ENCODE measurements at places on chromosomes 3 and 15.

GRCh38 chr3:94009608-94010007 lies 18.8 kb downstream of the STX19 start:
- no peak for DNase-seq

DNA sequence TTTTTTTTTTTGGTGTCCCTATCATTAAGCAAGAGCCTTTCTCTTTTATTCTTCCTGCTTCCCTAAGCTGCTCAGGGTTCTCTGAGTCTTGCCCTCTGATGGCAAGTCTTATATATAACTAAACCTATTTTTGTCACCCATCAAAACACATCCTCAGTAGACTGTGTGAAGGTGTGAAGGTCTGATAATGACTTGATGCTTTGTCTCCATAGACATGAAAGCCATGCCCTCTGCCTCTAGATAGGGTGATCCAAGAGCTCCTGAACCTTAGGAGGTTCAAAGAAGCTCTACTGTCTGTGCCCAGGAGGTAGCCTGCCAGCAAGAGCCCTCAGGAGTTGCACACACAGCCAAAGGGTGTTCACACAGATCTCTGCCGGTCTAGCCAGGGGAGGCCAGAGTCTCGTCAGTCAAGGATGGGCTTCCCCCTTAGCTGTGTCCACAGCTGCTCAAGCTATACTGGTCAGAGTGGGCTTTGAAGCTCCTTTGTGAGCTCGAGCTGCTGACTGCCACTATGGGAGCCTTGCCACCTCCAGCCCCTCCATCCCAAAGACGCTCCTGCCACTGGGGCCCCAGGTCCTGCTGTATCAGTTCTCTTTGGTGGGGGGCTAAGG lies 13.1 kb upstream of the SNX22 start:
- no peak for DNase-seq

- DNase-seq: no peak
These were observed 2.7 kb downstream of the ADAMTS7 start for GRCh38 chr15:78808550-78808949.

DNA sequence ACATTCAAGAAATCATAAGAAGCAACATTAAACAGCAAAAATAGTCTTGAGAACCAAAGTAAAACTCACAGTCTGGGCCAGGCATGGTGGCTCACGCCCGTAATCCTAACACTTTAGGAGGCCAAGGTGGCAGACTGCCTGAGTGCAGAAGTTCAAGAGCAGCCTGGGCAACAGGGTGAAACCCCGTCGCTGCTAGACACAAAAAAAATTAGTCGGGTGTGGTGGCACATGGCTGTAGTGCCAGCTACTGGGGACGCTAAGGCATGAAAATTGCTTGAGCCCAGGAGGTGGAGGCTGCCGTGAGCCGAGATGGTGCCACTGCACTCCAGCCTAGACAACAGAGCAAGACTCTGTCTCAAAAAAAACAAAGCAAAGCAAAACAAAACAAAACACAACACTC lies 117.7 kb upstream of the GOLGA6L6 start:
- no peak for DNase-seq

- no peak for DNase-seq
These were observed 250.6 kb upstream of the LYSMD4 start for GRCh38 chr15:99983886-99984286.

DNA sequence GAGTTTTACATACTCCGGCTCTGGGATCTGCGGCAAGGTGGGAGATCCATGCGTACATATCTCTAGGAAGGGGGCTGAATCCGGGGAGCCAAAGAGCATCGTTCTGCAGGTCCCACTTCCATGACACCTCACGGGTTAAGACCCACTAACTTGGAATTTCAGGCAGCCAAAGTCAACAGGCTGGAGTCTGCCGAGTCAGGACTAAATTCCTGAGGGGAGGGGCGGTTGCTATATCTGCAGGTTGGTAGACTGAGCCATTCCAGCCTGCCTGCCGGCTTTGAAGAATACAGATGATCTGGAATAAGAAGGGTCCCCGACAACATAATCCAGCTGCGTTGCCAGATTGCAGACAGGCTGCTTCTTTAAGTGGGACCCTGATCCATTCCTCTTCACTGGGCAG lies 65.4 kb upstream of the PEX5L start:
- DNase-seq: no peak

DNA sequence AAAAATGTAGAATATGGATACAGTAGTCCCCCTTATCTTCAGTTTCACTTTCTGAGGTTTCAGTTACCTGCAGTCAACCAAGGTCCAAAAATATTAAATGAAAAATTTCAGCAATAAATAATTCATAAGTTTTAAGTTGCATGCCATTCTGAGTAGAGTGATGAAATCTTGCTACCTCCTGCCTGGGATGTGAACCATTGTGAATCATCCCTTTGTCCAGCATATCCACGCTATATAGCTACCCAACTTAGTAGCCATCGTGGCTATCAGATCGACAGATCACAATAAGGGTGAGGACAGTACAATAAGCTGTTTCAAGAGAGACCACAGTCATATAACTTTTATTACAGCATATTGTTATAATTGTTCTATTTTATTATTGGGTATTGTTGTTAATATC lies 1.2 kb upstream of the LARS2 start:
- DNase-seq: no peak

DNA sequence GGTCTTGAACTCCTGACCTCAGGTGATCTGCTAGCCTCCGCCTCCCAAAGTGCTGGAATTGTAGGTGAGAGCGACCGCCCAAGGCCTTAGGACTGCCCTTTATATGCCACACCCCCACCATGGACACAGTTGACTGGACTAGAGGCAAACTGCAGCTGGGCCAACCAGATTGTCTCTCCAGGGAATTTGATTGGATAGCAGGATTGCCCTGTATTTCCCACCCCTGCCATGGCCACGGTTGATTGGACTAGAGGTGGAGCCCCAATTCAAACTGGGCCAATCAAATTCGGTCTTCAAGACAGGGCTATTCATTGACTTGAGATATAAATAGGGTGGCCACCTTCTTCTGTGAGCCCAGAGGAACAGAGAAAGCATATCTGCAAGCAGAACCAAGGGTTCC lies 6.9 kb upstream of the CLPX start:
- no peak for DNase-seq

- DNase-seq: peak; percentile 33
These were observed 91.6 kb downstream of the FOXB1 start for GRCh38 chr15:60095711-60096110.

DNA sequence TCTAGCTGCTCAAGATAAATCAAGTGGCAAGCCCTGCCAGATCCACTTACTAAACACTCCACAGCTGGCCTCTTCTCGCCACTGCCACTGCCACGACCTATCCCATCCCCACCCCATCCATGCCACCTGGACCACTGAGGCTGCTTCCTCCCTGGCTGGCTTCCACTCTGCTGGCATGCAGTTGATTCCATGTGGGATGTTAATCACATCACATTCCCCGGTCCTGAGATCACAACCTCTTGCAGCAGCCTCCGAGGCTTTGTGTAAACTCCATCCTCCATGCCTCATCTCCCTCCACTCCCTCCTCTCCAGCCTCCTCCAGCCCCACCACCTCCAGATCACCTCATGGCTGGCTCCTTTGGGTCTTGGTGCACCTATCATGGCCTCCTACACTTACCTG lies 7.7 kb downstream of the NCKIPSD start:
- no peak for DNase-seq

DNA sequence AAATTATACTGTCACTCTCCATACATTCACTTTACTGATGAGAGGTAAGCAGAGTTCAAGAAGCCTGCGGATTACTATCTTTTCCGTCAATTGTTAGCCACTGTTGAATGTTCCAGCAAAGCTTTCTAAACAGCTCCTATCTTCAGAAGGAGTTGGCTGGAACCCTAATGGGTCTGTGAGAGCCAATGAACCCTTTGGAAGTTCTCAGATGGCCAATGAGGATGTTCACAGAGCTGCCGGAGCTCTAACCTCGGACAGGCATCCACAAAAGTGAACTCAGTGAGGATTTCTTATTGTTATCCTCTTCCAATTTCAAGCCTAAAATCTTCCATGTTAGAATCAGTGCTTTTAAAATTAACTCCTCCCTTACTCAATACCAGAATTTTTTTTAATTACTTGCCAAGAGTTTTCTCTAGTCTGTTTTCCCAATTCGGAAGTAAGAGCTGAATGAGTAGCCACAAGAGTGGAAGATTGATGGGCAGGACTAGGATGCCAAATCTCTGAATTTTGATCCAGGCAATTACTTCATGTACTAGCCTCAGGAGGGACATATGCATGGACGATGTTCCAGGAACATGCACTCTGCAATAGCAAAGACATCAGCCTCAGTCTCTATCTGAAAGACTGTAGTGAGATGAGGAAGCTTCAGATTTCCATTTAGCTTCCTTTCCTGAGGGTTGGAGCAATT lies 78.1 kb downstream of the AGBL1 start:
- no peak for DNase-seq

DNA sequence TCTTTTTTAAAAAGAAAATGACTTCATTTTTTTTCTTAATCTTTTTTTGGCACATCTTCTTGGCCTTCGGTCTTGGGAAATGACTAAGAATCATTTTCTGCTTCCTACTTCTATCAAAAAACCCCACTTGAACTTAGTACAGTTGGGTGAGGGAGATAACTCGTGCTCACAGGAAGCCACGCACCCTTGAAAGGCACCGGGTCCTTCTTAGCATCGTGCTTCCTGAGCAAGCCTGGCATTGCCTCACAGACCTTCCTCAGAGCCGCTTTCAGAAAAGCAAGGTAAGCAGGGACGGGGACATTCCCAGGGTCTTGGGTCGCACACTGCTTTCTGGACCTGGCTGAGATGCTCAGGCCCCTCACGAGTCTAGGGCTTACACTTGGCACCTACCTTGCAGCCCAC lies at the start of gene CCR4:
Gene CCR4, plus strand, starts transcription at position 235 of the 402 bp plus-strand sequence. CDS start 1,779 bp downstream, outside the sequence.
- no peak for DNase-seq

GRCh38 chr3:143380449-143380848 lies 260.9 kb downstream of the CHST2 start:
- no peak for DNase-seq

GRCh38 chr15:44711743-44712345 lies 527 bp downstream of the B2M start:
- DNase-seq: no peak

DNA sequence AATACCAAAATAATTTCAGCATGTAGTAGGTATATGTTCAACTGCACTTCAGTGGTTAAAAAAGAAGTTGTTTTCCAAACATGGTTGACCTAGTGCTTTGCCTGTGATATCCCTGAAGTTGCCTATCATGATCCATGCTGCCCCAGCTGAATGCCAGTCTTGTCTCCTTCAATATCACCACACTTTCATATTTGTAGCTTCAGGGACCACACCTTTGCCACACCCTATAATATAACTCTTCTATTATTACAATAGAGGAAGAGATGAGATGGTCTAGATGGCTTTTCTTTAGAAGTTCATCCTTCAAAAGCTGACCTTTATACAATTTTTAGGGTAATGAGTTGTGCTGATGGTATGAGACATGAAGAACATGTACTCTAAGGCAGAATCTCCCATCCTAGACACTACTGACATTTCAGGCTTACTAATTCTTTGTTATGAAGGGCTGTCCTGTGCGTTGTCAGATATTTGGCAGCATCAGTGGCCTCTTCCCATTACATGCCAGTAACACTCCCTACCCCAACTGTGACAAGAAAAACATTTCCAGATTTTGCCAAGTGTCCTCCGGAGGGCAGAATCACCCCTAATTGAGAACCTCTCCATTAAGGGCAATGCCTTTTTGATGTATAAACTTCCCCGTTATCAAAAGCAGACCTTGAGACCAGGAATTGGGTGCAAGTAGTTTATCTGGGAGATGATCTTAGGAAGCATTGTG lies 76.2 kb upstream of the PLCL2 start:
- DNase-seq: no peak

DNA sequence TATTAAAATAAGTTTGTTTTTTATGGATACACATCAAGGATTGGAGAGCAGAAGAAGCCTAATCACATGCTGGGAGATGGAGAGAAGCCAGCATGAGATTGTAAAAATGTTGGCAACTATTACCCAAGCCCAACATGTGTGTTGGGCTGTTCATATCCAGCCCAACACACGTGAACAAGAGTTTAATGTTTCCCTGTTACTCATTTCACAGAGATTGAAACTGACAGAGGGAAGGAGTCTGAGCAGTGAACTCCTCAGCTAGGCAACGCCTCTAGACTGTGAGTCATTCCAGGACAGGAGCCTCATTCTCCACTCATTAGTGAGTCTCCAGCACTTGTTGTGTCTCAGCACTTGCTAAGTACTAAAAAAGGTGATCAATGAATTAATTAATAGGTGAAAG lies 43.2 kb upstream of the CMSS1 start:
- peak; percentile 71 for DNase-seq

- DNase-seq: no peak
These were observed 94.6 kb downstream of the FILIP1L start for GRCh38 chr3:100019719-100020118.

DNA sequence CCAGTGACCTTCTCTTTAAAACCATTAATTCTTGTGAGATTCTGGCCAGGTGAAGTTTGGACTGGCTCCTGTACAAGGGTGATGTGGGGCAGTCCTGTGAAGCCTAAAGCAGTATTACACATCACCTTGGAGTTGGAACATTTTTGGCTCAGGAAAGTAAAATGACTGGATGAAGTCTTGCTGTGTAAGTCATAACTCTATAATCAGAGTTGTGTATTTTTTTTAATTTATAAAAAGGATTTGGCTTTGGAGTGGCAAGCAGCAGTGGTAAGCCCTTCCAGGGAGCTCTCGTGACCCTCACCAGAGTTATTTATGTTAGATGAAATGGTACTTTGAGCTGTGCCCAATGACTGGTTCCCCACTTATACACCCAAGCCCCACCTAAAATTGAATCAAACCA lies 331.2 kb upstream of the DCBLD2 start:
- no peak for DNase-seq

GRCh38 chr3:122760453-122761271 lies 33.0 kb downstream of the HSPBAP1 start:
- no peak for DNase-seq

GRCh38 chr15:94470492-94470891 lies 239.1 kb downstream of the MCTP2 start:
- no peak for DNase-seq

- DNase-seq: no peak
These were observed 31.9 kb upstream of the ZNF280D start for GRCh38 chr15:56765251-56765650.

GRCh38 chr3:64055076-64055475 lies 31.8 kb upstream of the PSMD6 start:
- no peak for DNase-seq

GRCh38 chr3:31953636-31954035 lies 27.4 kb downstream of the OSBPL10 start:
- DNase-seq: no peak

DNA sequence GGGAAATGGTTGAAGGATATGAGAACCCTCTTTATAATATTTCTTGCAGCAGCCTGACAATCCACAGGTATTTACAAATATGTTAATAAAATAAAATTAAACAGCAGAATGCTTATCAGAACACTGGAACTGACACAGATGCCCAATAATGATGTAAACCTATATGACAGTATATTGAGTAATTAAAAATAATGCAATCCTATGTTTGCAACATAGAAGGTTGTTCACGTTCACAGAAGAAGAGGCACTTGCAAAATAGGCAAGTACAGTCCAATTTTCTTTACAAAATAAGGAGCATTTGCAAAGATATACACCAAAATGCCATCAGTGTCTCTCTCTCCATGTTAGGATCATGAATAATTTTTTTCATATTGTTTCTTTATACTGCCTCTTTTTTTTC lies 397.0 kb upstream of the WNT5A start:
- no peak for DNase-seq

GRCh38 chr15:57245130-57245529 lies 131.2 kb upstream of the CGNL1 start:
- DNase-seq: no peak

Measured in HS-27A (cell line).